ENCODE measurements at places on chromosomes 12 and 14.

DNA sequence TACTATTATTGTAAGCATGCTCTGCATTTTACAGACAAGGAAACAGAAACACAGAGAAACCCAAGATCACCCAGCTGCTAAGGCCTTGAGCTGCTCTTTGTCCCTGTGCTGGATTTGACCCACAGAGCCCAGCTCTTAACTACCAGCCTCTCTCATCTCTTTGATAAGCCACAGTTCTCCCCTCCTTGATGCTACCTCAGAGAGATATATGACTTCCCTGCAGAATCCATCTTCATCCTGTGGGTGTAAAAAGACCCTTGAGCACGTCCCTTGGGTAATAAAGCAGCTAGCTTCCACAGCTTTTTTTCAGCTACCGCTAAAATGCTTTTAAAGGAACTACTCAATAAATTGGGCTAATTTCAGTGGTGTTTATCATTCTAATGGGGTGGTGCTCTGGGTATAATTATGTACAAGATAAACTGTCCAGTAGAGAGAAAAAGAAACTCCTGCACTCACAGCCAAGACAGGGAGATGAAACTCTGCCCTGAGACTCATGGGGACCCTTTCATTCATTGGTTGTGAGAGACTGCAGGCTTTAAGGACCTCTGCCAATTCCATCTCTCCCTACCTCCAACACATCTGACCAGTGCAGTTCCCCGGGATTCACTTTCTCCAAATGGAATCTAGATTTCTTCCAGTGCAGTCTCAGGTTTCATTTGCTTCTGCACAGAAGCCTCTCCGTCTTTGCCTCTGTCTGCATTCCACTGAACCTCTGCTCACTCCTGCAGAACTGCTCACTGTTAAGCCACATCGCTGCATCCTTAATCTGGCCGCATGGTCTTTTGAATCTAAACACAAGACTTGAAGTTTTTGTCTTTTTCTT lies 24.7 kb upstream of the NTF3 start:
- no peak for DNase-seq

GRCh38 chr12:117968826-117969659 lies at the start of gene KSR2:
Gene KSR2 (minus strand): TSS chr12:117968990. CDS start chr12:117968255, 735 bp downstream.
- DNase-seq = peak; percentile 8

GRCh38 chr12:1619587-1619986 lies 9.4 kb upstream of the WNT5B start:
- DNase-seq = no peak

DNA sequence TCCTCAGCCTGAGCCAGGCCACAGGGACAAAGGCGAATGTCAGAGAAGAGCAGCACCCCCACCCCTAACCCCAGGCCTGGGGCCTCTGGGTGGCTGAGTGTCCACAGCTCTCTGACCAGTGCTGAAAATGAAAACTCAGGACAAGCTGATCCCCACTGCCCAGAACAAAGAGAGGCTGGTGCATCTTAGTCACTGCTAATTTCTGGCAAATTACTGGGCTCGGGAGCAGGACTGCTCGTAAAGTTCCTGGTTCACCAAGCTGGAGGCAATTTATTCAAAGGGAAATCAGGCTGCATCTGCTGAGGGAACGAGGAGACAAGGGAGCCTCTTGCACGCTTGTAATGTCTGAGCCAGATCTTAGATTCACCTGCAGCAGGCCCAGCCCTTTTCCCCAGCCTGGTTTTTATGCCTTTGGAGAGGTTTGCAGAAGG lies 43.2 kb downstream of the CALM1 start:
- no peak for DNase-seq

- DNase-seq = peak; percentile 20
These were observed 19.9 kb downstream of the HRK start for GRCh38 chr12:116861320-116861719.

Data from CD4-positive, alpha-beta T cell treated with Interleukin-6 at 100 ng/mL for 8 hours (primary cell).